ENCODE measurements at places on chromosomes 16 and 17. TPM values are rescaled to one million over a fixed set of nuclear protein-coding genes. Genes with fewer than 3 reads are reported as not detected.

The TBC1D16 gene
- 5.7 TPM for polyA plus RNA-seq

The SCGB1C2 gene
- polyA plus RNA-seq: not detected

The TPSG1 gene
- polyA plus RNA-seq: not detected

The MLX gene
- 55.8 TPM for polyA plus RNA-seq

The KCNH4 gene
- 0.07 TPM for polyA plus RNA-seq

The SLC38A8 gene
- 30.8 TPM for polyA plus RNA-seq

The RNF112 gene
- 4.4 TPM for polyA plus RNA-seq

DNA sequence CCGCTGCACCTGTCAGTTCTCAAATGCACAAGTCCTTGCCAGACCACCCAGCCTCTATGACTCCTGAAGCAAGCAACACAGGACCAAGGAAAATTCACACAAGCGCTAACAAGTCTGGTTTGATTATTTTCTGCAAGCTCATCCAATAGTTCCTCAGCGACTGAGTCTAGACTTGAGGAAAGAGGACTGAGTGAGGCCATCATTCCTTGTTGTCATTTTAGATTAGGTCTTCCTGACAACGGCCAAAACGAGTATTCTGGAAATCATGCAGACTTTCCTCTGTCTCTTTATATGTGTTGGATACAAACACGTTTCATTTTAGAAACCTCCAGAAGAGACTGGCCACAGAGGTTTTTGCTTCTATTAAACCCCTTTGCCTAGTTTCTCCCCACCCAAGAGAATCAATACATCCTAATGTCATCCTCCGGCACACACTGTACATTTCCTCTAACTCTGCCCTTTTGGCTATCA lies 561 bp downstream of the CCDC47 start:
- no peaks in the 10 kb centered on the region for H3K36me3 ChIP-seq
- peaks cover 66% of the 10 kb centered on the region for H3K4me1 ChIP-seq
- H3K27me3 ChIP-seq: no peaks in the 10 kb centered on the region
- peak overlapping the region; percentile 98 for H3K27ac ChIP-seq
- no peak for DNase-seq

GRCh38 chr17:64006361-64007088 lies 8.4 kb downstream of the PRR29 start:
- H3K36me3 ChIP-seq: no peaks in the 10 kb centered on the region
- DNase-seq: peak; percentile 80
- peaks cover 40% of the 10 kb centered on the region for H3K4me1 ChIP-seq
- H3K27ac ChIP-seq: peak overlapping the region; percentile 90
- peak overlapping the region; percentile 34 for H3K4me3 ChIP-seq
- H3K27me3 ChIP-seq: no peaks in the 10 kb centered on the region

DNA sequence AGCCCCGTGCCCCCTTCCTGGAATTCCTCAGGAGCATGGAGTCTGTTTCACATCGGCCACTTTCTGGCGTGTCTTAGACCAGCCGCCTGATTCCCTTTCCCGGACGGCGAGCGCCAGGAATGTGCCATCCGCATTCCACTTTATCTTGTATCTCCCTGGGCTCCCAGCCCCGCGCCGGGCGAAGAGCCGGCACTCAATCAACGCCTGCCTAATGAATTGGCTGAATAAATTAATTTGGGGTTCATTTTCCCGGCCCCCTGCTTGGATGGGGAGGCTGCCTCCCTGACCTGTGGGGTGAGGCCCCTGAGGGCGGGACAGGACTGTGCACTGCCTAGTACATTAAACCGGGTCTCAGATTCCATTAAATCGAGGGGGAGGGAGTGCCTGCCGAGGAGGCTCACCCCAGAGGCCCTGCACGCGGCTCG lies 282.3 kb upstream of the TNRC6C start:
- H3K4me1 ChIP-seq: peaks cover 37% of the 10 kb centered on the region
- peak; percentile 30 for DNase-seq
- no peaks in the 10 kb centered on the region for H3K36me3 ChIP-seq
- peak overlapping the region; percentile 30 for H3K27ac ChIP-seq
- no peaks in the 10 kb centered on the region for H3K27me3 ChIP-seq

- H3K4me3 ChIP-seq: no peak overlapping the region
- no peaks in the 10 kb centered on the region for H3K4me1 ChIP-seq
- no peak for DNase-seq
- H3K27me3 ChIP-seq: peaks cover 20% of the 10 kb centered on the region
Measured at GRCh38 chr17:33241390-33241789, 51.7 kb downstream of the ASIC2 start.

DNA sequence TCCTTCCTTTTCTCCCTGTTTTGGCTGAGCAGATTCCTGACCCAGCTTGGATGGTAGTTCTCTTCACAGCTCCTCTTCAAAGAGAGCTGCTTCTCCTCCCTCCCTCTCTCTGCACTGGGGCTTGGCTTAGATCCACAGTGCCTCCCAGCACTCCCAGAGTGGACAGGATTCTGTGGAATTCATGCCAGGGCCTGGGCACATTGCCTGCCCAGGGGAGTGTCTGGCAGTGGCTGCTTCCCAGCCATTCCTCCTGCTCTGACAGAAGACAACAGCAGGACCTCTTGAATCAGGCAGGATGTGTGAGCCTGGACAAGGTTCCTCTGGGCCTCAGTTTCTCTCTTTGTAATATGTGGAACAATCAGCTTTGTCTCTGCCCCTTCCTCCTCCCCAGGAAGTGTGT lies 4.5 kb upstream of the MMP28 start:
- no peak overlapping the region for H3K27ac ChIP-seq

- no peak for DNase-seq
- H3K27me3 ChIP-seq: no peaks in the 10 kb centered on the region
- peaks cover 4% of the 10 kb centered on the region for H3K4me1 ChIP-seq
- no peaks in the 10 kb centered on the region for H3K36me3 ChIP-seq
- no peak overlapping the region for H3K27ac ChIP-seq
Measured at GRCh38 chr16:28933171-28933570, 1.4 kb downstream of the CD19 start.

- H3K4me1 ChIP-seq: no peaks in the 10 kb centered on the region
- H3K27me3 ChIP-seq: no peaks in the 10 kb centered on the region
- H3K36me3 ChIP-seq: no peaks in the 10 kb centered on the region
- no peak for DNase-seq
Measured at GRCh38 chr17:19619705-19620325, 28.7 kb upstream of the ALDH3A2 start.

GRCh38 chr17:79982986-79983385 lies 52.7 kb downstream of the TBC1D16 start:
- H3K27me3 ChIP-seq: no peaks in the 10 kb centered on the region
- H3K4me1 ChIP-seq: peaks cover 11% of the 10 kb centered on the region
- no peak overlapping the region for H3K27ac ChIP-seq
- no peaks in the 10 kb centered on the region for H3K36me3 ChIP-seq

DNA sequence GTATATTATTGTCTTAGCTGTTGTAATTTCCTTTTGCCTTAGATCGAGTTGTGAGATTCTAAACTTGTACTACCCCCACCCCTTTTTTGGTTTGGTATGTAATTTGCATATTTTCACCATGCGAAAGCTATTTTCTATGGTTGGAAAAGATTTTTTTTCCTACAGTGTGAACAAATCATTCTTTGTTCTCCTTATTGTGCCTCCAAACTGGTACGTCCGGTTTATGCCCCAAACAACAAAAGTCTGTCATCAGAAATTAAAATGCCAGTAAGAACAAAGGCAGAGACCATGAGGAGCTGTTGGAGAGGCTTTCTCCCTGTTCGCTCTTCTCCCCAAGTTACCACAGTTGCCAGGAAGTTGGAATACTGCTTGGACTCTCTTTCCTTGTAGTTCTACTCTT lies 66.1 kb downstream of the BCAS3 start:
- peaks cover 6% of the 10 kb centered on the region for H3K36me3 ChIP-seq
- H3K4me3 ChIP-seq: no peak overlapping the region
- no peaks in the 10 kb centered on the region for H3K4me1 ChIP-seq
- DNase-seq: no peak

- no peaks in the 10 kb centered on the region for H3K27me3 ChIP-seq
- H3K27ac ChIP-seq: no peak overlapping the region
- DNase-seq: no peak
Measured at GRCh38 chr16:81621496-81621895, 157.6 kb upstream of the PLCG2 start.

- no peak overlapping the region for H3K27ac ChIP-seq
- no peak overlapping the region for H3K4me3 ChIP-seq
- H3K4me1 ChIP-seq: no peaks in the 10 kb centered on the region
- no peak for DNase-seq
- H3K27me3 ChIP-seq: no peaks in the 10 kb centered on the region
Measured at GRCh38 chr17:44077595-44077909, 7.0 kb downstream of the G6PC3 start.

GRCh38 chr17:62017912-62018311 lies 47.2 kb downstream of the MED13 start:
- H3K4me1 ChIP-seq: no peaks in the 10 kb centered on the region
- H3K4me3 ChIP-seq: no peak overlapping the region
- DNase-seq: no peak
- H3K27ac ChIP-seq: no peak overlapping the region
- H3K27me3 ChIP-seq: no peaks in the 10 kb centered on the region

Data from heart right ventricle (tissue), 16 donors.